ENCODE measurements at places on chromosomes 1 and 21.

GRCh38 chr21:33076600-33077329 lies 6.8 kb downstream of the OLIG1 start:
- no peak for DNase-seq

GRCh38 chr1:59236721-59237545 lies 60.0 kb upstream of the FGGY start:
- peak; percentile 32 for DNase-seq

DNA sequence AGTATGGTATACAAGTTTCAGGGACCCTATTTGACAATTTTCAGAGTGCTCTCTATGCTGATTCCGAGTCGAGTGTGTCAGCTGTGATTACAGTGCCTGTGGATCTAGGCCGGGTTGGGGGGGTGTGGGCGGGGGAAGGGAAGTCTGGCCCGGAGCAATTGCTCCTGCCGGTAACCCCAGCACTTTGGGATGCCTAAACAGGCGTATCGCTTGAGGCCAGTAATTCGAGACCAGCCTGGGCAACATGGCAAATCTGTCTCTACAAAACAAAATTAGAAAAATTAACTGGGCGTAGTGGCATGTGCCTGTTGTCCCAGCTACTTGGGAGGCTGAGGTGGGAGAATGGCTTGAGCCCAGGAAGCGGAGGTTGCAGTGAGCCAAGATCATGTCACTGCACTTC lies 1.6 kb upstream of the IL10RB start:
- no peak for DNase-seq

- no peak for DNase-seq
These were observed 204.9 kb upstream of the CACYBP start for GRCh38 chr1:174794861-174795260.

DNA sequence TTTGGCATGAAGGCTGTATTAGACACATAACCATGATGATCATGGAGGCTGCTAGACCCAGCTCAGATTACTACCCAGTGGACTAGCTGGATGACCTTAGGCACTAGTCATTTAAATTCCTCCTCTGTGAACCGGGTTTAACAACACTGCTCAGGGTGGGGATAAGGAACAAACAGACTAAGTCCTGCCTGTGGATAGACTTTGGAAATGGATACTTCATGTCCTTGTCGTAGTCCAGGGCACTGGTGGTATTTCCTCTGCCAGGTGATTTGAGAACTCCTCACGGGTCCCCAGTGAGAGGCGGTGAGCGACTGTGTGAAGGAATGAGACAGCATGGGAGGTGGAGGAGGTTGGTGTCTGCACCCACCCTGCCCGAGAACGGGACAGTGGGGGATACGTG lies 72.9 kb upstream of the SELENON start:
- DNase-seq = peak; percentile 14

- peak; percentile 29 for DNase-seq
These were observed 87.5 kb upstream of the KIF26B start for GRCh38 chr1:245067257-245067656.

- peak; percentile 45 for DNase-seq
These were observed 5.5 kb upstream of the PRKCZ start for GRCh38 chr1:2044510-2045319.

GRCh38 chr1:185514311-185514710 lies 197.3 kb upstream of the IVNS1ABP start:
- DNase-seq = no peak

DNA sequence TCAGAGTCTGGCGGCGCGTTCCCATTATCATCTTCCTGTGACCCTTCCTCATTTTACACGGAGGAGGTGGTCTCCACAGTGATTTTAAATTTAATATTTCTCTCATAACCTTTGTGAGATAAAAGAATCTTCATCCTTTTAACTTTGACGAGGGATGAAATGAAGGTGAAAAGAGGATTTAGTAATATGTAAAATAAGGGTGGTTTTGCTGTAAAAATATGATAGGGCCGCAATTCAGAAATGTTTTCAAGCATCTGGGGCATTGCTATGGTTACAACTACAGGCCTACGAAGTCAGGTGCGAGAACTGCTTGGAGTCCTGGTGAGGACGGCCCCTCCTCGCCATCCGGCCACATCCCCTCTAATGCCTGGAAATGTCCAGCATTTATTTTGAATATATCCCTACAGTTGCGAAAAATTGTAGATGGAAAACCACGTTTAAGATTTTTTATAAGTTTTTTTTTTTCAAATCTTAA lies 422 bp upstream of the RSBN1 start:
- peak; percentile 9 for DNase-seq

Data from fibroblast of upper back skin (primary cell).